ENCODE measurements at places on chromosomes 6 and 20.

DNA sequence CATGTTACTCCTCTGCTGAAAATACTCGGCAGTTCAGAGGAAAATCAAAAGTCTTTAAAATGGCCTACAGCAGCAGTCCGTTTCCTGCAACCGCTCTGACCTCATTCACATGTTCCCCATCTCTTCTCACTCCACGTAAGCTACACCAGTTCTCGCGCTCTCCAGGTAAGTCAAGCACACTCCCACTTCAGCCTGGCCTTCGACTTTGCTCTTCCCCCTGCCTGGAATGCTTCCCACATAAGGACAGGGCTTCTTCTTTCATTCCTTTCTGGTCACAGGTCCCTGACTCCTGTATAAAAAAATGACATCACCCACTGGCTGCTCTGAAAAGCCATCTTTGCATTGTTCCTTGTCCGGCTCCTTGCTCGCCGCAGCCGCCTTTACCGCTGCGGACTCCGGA is 42.7 kb downstream of the MGME1 start:
- DNase-seq: no peak

GRCh38 chr20:59740621-59741020 is 136.3 kb downstream of the PHACTR3 start:
- DNase-seq: no peak

GRCh38 chr6:35698858-35699257 is 10.1 kb upstream of the FKBP5 start:
- DNase-seq: no peak

DNA sequence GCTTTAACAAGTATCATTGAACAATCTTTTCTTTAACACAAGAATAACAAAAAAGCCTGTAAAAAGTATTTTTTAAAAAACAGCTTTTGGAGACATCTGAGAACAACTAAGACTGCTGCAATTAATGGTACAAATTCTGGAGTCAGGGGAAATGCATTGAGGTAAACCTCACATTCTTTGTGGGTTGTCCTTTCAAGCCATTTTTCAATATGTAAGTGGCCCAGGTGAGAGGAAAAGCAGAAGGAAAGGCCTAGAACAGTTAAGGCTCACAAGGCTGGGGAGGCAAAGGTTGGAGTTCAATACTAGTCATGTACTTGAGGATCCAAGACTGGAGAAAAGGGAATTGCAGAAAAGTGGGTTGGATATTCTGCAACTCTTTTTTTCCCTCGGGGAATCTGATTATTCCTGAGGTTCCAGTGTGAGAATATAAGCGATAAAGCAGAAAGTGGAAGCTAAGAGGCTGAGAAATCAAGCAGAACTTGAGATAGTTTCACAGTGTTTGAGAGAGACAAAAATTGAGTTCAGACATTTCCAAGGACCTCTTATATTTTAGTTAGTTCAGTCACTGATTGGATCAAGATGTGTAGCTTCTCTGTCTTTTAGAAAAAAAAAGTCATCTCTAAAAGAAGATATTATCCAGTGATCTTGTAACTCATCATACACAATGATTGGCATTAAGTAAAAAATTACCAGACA is 25.0 kb upstream of the TXLNB start:
- no peak for DNase-seq

GRCh38 chr6:109236115-109237076 is 141.1 kb downstream of the CEP57L1 start:
- no peak for DNase-seq

DNA sequence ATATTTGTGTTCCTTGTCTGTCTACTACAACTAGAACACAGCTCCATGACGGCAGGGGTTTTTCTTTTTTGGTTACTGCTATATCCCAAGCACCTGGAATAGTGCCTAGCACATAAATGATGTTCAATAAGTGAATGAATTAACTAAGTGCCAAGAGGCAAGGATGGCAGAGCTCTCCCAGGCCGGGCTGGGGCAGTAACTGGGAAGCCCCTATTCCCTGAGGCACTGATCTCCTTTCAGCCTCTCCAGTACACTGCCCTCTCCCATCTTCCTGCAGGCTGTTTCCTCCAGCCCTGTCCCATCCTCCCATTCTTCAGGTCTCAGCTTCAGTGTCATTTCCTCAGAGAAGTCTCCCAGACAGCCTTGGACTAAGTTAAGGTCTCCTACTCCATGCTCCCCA is 29.0 kb upstream of the SPDEF start:
- no peak for DNase-seq

- no peak for DNase-seq
These were observed 328.1 kb upstream of the ARID1B start for GRCh38 chr6:156449128-156449527.

DNA sequence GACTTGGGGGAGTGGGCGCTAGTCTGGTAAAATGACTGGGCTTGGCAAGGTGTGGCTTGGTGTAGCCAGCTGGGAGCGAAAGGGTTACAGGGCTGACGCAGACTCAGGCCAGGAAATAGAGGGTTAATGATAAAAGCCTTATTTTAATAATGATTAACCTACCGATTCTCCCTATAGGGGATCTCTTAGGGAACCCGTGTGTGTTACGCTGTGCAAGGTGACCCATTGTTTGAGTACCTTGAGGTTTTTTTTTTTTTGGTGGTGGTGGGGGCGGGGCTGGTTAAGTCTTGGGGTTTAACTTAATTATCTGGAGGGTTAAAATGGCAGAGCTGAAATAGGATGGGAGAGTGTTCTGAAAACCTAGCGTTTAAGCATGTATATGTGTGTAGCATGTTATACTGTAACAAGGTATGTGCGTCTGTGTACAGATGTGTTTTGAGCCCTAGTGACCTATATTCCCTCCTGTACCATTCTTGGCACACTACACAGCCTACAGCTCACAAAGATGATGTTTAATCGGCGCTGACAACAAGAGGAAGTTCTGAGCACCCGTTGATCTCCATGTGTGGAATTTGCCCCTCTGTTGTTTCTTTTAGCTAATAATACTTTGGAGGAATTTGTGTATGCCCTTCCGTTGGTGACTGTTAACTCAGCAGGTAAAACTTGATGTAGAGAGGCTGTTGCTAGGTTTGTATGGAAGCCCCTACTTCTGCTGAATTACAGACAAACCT is 1.3 kb downstream of the CARMIL1 start:
- peak; percentile 10 for DNase-seq

DNA sequence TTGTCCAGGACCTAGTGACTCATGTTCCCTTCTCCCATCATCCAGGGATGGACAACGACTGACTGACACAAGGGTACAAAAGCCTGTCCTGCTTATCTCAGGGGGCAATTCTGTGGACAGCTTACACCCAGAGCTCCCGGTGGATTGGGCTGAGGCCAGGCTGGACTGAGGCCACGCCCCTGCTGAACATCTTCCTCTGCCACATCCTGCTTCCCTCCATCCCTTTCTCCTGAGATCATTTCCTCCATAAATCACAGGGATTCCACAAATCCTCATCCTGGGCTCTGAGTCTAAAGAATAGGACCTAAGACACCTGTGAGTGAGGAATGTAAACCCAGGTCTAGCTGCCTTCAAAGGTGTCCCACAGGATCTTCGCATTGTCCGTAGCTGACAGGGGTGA is 30.4 kb upstream of the RNF24 start:
- DNase-seq: no peak

DNA sequence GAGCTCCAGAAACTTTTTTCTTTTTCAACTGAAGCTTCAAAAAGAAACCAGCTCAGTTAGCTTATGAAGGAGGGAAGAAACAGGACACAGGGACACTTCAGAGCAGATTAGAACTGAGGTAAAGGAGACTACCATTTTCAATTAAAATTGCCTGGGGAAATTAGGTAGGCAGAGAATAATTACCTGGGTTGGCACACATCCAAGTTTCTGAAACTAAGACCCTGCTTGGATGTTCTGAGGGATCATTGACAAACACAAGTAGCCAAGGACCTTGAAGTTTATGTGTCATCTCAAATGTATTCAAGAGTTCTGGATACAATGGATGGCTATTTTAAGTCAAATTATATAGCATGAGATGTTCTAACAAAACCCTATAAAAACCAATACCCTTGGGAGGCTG is 137.6 kb downstream of the PLCB4 start:
- no peak for DNase-seq

- DNase-seq: no peak
These were observed 554 bp upstream of the LAMA4 start for GRCh38 chr6:112254921-112255320.

- DNase-seq: no peak
These were observed 31.2 kb downstream of the ZHX3 start for GRCh38 chr20:41286240-41286851.

DNA sequence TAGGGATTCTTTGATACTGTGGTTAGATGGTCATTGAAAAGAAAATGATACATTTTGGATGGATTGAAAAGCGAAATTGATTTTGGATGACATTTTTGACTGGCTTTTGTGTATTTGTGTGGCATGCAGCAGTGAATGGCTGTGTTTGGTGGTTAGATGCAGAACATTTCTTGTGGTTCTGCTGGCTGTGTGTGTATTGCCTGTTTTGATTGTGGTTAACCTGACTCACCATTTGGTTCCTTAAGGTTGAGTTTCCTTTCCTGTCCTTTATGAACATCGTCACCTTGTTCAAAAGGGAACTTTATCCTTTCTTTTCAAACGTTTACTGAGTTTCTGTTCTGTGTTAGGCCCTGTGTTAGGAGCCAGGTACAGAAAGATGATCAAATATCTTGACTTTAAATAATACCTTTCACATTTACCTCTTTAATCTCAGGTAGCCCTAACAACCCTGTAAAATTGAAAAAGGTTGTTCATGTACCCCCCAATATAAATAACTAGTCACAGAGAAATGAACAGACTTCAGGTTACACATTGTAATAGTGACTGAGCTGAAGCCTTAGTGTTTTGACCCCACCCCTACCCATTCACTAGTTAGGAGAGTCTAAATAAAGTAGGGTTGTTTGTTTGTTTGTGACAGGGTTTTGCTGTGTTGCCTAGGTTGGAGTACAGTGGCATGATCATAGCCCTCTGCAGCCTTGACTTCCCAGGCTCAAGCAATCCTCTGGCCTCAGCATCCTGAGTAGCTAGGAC is 23.8 kb downstream of the ANKS1A start:
- DNase-seq: peak; percentile 55

DNA sequence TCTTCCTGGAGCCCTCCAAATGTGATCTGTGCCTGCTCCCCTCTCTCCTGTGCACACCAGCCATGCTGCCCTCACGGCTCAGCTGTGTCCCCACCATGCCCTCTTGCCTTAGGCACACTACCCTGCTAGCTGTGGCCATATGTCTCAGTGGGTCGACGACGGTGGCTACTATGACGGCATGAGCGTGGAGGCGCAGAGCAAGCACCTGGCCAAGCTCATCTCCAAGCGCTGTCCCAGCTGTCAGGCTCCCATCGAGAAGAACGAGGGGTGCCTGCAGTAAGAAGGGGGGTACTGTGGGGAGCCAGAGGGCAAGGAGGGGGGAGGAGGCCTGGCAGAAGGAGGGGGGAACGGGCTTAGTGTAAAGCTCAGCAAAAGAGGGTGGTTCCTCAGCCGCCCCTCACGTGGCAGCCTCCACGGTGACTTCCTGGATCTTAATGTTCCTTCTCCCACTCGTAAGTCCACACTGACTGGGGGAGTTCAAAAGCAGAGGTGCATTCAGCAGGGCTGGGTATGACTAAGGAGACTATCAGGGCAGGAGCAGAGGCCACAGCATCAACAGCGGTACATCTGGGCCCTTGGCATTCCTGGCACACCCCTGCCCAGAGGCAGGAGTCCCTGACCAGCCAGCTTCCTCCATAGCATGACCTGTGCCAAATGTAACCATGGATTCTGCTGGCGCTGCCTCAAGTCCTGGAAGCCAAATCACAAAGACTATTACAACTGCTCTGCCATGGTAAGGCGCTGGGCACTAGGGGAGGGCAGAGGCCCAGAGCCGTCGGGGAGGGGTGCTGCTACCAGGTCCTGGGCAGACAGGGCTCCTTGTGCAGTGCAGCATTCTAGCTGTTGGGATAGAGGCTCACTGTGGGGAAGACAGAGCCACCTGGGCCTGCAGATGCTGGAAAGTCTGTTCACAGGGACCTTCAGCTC is 8.0 kb downstream of the DNPH1 start:
- no peak for DNase-seq

- no peak for DNase-seq
These were observed 43.6 kb upstream of the SLC4A11 start for GRCh38 chr20:3282271-3283221.

DNA sequence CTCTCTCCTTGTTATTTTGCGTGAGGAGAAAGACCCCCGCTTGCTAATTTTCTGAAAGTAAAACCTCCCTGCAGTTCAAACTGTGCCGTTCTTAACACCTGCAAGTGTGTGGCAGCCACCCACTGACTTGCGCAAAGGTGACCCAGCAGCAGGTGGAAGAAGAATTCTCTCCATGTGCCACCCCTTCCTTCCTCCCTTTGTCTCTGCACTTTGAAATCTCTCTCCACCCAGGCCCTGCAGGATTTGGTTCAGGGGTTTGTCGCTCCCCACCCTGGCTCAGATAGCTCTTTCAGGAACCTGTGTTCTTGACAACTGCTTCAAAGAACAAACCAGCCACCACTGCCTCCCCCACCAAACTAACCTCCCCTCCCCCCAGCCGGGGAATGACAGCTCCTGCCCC is 41.4 kb downstream of the ZNF831 start:
- no peak for DNase-seq

DNA sequence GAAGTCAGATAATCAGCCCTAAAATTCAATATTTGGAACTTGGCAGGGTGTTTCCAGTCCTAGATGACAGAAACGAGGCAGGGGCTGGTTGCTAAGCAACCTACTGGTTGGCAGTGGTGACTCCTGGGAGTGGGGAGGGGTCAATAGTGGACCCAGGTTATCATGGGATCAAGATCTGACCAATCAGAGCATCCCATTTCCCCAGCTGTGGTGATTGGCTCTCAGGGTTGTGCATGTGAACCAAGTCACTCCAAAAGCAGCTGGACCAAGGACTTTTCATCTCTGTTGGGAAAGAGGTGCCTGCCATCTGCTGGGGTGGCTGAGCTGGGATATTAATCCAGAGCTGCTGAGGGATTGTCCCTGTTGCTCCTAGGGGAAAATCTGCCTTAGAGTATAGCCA is 253.4 kb downstream of the PREX1 start:
- no peak for DNase-seq

GRCh38 chr6:106799031-106799894 is 169.9 kb downstream of the QRSL1 start:
- DNase-seq: no peak

DNA sequence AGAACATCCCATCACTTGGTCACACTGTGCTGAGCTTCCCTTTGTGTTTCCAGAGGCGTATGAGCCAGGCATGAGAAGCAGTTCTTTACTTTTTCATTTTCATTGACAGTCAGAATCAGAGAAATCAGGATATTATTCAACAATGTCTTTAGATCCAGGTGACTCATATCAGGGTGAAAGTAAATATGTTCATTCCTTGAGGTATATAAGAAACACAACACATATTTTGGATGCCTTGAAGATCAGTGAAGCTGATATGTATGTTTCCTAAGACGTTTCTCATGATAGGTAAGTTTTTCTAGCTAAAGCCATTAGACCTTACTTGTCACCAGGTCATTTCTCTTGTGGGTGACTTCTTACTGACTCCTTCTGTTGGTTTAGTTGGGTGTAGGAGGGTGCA is 505.6 kb downstream of the CDH26 start:
- DNase-seq: no peak

- peak; percentile 80 for DNase-seq
These were observed 245.0 kb downstream of the GMPR start for GRCh38 chr6:16483315-16483875.
